ENCODE measurements at places on chromosomes 4 and X.

DNA sequence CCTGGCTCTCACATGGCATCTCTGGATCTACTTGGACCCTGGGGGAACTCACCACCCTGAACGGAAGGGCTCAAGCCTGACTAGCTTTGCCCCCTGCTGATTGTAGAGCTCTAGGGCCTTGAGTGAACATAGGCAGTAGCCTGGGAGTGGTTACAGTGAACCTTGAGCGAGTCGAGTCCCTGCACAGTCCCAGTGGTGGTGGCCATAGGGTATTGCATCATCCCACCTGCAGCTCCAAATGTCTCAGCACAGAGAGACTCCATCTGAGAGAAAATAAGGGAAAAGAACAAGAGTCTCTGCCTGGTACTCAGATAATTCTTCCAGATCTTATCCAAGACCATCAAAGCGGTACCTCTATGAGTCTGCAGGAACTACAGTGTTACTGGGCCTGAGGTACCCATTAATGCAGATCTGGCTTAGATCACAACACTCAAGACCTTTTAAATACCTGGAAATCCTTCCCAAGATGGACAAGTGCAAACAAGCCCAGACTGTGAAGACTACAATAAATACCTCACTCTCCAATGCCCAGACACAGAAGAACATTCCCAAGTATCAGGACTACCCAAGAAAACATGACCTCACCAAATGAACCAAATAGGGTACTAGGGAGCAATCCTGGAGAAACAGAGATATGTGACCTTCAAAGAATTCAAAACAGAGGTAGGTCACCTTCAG, 167.5 kb upstream of the TET2 start:
- DNase-seq, result no peak

GRCh38 chr4:51870441-51871188, 27.7 kb downstream of the DCUN1D4 start:
- no peak for DNase-seq

- no peak for DNase-seq
These were observed 371.3 kb upstream of the INTU start for GRCh38 chr4:127261476-127261875.

- DNase-seq, result no peak
These were observed 291.4 kb downstream of the PABPC4L start for GRCh38 chr4:133910165-133910564.

DNA sequence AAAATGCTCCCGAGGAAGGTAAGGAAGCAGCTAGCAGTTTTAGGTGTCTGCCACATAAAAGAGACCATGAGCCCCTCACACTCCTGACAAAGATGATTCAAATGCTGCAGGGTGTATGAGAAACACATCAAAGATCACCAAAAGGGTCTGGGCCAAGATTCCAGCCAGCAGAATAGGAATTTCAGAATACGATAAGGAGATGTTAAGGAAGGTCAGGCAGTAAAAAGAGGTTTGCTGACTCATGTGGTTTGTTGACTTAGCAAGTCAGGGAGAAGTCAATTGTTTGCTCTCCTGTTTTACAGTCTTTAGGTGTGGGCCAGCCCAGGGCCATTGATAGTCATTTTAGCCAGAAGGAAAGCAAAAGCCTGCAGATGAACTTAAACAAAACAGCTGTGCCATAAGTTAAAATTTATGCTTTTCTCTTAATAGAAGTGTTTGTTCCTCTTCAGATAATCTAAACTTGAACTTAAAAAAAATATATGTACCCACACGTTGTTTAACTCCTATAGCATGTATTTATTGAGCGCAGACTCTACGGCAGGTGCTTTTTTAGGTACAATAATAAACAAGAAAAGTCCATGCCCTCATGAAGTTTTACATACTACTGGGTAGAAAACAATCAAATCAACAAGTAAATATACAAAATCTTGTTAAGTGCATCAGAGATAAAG, 115.6 kb downstream of the CAMK2D start:
- no peak for DNase-seq
